ENCODE measurements at places on chromosomes 6 and 20. TPM values are rescaled to one million over a fixed set of nuclear protein-coding genes. Genes with fewer than 3 reads are reported as not detected.

The LPA gene
- total RNA-seq, result not detected

The HTR1E gene
- not detected for total RNA-seq

The DEFB118 gene
- total RNA-seq, result not detected

The COL19A1 gene
- total RNA-seq, result 1.1 TPM

The SPATA2 gene
- total RNA-seq, result 9.0 TPM

The HLA-DRA gene
- total RNA-seq, result 607 TPM
